IPS DF 6.9 (cell line): ENCODE measurements at places on chromosomes 16 and 17.

DNA sequence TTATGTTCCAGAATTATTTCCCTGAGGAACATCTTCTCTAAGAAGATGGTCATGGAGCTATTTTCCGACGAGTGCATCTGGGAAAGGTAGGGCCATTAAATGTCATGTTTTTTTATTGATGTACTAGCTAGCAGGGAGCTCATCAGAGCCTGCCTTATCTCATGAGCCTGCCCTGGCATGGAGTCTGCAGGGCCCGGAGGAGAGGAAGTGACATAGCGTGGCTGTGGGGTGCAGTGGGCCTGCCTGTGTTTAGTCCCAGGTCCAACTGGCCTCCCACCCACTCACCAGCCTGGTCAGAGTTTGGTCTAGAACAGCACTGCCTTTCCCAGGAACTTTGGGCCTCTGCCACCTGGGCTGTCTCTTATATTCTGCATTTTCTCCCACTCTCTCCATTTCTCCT is 389.8 kb downstream of the SNX29 start:
- DNase-seq, result no peak
- H3K27me3 ChIP-seq, result no peaks in the 10 kb centered on the region
- H3K4me3 ChIP-seq, result no peak overlapping the region
- no peak overlapping the region for H3K27ac ChIP-seq
- no peaks in the 10 kb centered on the region for H3K36me3 ChIP-seq

DNA sequence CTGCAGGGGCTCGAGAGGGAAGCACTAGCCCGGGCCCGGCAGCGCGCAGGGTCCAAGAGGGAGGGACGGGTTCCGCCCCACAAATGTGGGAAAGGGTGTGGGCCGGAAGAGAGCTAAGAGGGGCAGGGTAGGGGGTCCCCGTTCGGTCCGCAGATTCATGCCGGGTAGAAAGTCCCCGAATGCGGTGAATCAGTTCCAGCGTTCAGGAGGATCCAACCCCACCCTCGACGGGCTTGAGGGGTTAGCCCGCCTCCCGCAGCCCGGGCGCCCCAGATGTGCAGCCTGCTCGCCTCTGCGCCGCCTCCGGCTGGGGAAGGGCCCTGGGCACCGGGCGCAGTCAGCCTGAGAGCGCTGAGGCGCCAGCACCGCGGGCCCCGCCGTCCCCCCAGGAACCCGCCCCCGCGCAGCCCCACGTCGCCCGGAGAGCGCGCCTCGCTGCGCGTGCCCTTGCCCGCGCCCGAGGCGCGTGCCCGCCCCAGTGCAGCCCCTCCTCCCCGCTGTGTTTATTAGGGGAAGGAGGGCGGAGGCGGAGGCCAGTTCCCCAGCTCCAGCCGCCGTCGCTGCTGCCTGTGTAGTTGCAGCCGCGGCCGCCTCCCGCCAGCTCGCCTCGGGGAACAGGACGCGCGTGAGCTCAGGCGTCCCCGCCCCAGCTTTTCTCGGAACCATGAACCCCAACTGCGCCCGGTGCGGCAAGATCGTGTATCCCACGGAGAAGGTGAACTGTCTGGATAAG is at the start of gene LASP1:
LASP1 (plus strand) TSS at position 533 of the 733 bp plus-strand sequence; CDS start at position 665, 132 bp downstream.
- H3K4me3 ChIP-seq, result peak within 1 kb of the TSS; percentile 73
- DNase-seq, result no peak
- H3K4me1 ChIP-seq, result peaks cover 7% of the 10 kb centered on the region; the same call in 1 of the 2 replicates

- H3K4me3 ChIP-seq, result no peak overlapping the region
- no peaks in the 10 kb centered on the region for H3K4me1 ChIP-seq
- H3K36me3 ChIP-seq, result no peaks in the 10 kb centered on the region
- DNase-seq, result no peak
- H3K27me3 ChIP-seq, result no peaks in the 10 kb centered on the region
These were observed 6.5 kb upstream of the TAOK1 start for GRCh38 chr17:29383686-29384085.

DNA sequence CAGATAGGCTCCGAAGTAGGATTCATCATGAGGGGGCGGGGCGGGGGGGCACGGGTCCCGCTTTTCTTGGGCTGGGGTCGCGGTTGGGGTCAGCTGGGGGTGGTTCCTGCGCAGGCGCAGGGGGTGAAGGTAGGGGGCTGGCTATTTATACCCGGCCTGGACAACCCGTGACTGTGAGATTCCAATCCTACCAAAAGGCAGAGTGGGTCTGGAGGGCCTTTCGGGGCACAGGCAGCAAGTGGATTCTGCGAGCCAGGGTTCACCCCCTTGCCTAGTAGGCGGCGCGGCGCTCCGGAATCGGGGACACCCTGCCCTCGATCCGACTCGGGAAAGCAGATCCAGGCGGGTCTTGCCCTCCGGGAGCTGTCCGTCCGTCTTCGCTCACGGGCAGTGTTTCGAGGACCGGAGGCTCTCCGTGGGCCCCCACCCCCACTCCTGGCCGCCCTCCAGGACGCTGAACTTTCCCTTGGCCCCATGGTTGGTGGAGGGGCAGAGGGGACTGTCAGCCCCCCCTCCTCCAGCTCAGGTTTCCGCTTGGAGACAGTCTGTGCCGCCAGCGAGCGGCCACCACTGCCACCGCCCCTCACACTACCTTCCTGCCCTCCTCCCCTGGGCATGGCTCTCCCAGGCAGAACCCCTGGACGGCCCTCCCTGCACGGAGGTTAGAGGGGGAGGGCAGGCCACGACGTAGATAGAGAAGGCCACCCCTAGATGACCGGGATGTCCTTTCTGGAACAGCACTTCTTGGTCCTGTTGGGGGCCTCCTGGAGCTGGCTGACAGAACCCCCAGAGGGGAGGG is 634 bp downstream of the SLC2A4 start:
- H3K4me1 ChIP-seq, result peaks cover 2% of the 10 kb centered on the region
- peaks cover 10% of the 10 kb centered on the region; the same call in 1 of the 2 replicates for H3K36me3 ChIP-seq
- peak overlapping the region; percentile 65; the same call in 1 of the 2 replicates for H3K4me3 ChIP-seq
- no peak overlapping the region for H3K27ac ChIP-seq
- no peaks in the 10 kb centered on the region for H3K27me3 ChIP-seq

GRCh38 chr16:87054856-87055255 is 262.3 kb downstream of the C16orf95 start:
- H3K4me3 ChIP-seq, result no peak overlapping the region
- no peaks in the 10 kb centered on the region for H3K27me3 ChIP-seq
- H3K27ac ChIP-seq, result no peak overlapping the region
- DNase-seq, result no peak
- H3K4me1 ChIP-seq, result 0 out of 2 replicates have a peak, but pooled peaks cover 2% of the 10 kb centered on the region
- no peaks in the 10 kb centered on the region for H3K36me3 ChIP-seq

DNA sequence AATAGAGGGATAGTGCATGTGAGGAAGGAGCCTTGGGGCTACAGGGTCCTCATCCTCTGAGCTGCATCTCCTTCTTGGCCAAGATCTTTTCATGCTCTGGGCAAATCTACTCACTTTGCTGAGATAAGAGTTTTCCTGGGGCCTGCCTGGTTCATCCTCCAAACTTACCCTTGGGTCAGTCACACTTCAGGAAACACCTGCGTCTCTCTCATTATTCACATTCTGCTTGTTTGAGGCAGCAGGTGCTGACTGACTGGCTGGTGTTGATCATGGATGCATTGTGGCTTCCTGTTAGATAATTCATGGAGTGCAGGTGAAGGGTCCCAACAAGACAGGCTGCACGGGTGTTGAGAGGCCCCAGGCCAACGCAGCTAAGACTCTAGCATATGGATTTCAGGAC is 162.6 kb downstream of the SALL1 start:
- H3K4me1 ChIP-seq, result no peaks in the 10 kb centered on the region
- DNase-seq, result no peak
- no peaks in the 10 kb centered on the region for H3K36me3 ChIP-seq
- H3K27ac ChIP-seq, result no peak overlapping the region
- H3K4me3 ChIP-seq, result no peak overlapping the region

GRCh38 chr16:66166490-66166889 is 200.0 kb upstream of the CDH5 start:
- no peak overlapping the region for H3K27ac ChIP-seq
- H3K36me3 ChIP-seq, result no peaks in the 10 kb centered on the region
- H3K27me3 ChIP-seq, result no peaks in the 10 kb centered on the region
- no peaks in the 10 kb centered on the region for H3K4me1 ChIP-seq
- DNase-seq, result no peak

DNA sequence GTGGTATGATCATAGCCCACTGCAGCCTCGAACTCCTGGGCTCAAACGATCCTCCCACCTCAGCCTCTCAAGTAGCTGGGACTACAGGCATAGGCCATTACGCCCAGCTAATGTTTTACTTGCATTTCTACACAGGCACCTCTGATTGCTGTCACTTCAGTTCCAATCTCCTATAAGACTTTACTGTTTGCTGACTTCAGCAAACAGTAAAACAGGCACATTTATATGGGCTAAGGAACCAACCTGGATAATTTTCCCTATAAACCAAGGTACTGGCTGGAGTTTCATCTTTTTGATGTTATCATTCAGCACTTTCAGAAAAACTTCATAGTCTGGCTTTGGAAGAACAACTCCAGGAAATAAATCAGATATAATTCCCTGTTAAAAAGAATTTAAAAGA is 114.2 kb downstream of the DNAH3 start:
- DNase-seq, result no peak
- no peaks in the 10 kb centered on the region for H3K4me1 ChIP-seq
- H3K4me3 ChIP-seq, result no peak overlapping the region
- H3K27me3 ChIP-seq, result no peaks in the 10 kb centered on the region
- H3K36me3 ChIP-seq, result no peaks in the 10 kb centered on the region
- no peak overlapping the region for H3K27ac ChIP-seq

DNA sequence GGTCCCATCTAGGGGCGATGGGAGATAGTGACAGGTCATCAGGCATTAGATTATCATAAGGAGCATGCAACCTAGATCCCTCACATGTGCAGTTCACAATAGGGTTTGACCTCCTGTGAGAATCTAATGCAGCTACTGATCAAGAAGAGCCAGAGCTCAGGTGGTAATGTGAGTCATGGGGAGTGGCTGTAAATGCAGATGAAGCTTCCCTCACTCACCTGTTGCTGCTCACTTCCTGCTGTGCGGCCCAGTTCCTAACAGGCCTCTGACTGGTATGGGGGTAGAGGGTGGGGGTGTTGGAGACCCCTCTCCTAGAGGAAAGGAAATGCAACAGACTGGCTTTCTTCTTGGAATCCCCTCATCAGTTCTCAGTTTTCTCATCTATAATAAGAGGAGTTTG is 131.4 kb downstream of the CA10 start:
- no peaks in the 10 kb centered on the region for H3K27me3 ChIP-seq
- no peak overlapping the region for H3K4me3 ChIP-seq
- H3K4me1 ChIP-seq, result no peaks in the 10 kb centered on the region
- no peak for DNase-seq

GRCh38 chr16:31328322-31329052 is 26.5 kb upstream of the ITGAX start:
- no peaks in the 10 kb centered on the region for H3K36me3 ChIP-seq
- no peak overlapping the region for H3K27ac ChIP-seq
- H3K4me1 ChIP-seq, result peaks cover 1% of the 10 kb centered on the region; the same call in 1 of the 2 replicates
- H3K27me3 ChIP-seq, result peaks cover 9% of the 10 kb centered on the region; the same call in 1 of the 2 replicates

GRCh38 chr16:8818504-8819270 is 21.0 kb downstream of the PMM2 start:
- no peak overlapping the region for H3K4me3 ChIP-seq
- no peaks in the 10 kb centered on the region for H3K4me1 ChIP-seq
- H3K27ac ChIP-seq, result no peak overlapping the region
- no peak for DNase-seq
- H3K36me3 ChIP-seq, result peaks cover 18% of the 10 kb centered on the region
- no peaks in the 10 kb centered on the region for H3K27me3 ChIP-seq

DNA sequence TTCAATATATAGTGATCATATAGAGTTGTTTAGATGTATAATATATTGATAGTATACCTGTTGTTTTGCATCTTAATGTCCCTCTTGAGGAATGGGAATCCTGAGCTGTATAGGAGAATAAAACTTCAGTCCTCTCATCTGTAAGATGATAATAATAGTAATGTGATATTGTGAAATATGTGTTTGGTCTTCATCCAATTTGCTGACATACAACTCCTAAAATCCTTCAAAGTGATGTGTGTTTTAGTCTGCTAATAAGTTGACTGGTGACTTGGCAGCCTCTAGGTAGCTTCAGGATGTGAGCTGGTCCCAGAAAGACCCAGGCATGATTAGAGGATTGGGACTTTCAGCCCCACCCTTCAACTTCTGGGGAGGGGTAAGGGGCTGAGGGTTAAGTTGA is 22.8 kb upstream of the NFAT5 start:
- no peaks in the 10 kb centered on the region for H3K27me3 ChIP-seq
- no peaks in the 10 kb centered on the region for H3K36me3 ChIP-seq
- no peak overlapping the region for H3K27ac ChIP-seq
- H3K4me1 ChIP-seq, result no peaks in the 10 kb centered on the region
- H3K4me3 ChIP-seq, result no peak overlapping the region
- DNase-seq, result no peak

- H3K27ac ChIP-seq, result no peak overlapping the region
- DNase-seq, result no peak
- H3K4me3 ChIP-seq, result no peak overlapping the region
- H3K4me1 ChIP-seq, result no peaks in the 10 kb centered on the region
- no peaks in the 10 kb centered on the region for H3K36me3 ChIP-seq
- no peaks in the 10 kb centered on the region for H3K27me3 ChIP-seq
These were observed 287.2 kb upstream of the HSBP1 start for GRCh38 chr16:83520596-83520995.

DNA sequence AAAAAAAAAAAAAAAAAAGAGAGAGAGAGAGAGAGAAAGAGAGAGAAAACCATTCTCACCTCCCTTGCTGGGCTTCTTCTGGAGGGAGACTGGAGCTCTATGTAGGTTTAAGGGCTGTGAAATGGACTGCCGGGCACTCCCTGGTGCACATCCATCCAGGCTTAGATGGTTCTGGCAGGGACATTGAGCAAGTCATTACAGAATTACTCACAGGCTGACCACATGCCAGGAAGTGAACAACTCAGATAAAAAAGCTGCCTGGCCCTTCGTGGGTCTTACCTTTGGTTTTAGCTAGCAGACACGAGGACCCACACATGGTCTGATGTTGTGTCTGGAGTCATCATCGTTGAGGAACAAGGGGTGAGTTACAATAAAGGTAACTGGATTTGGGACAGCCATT is 847.4 kb upstream of the EEF2KMT start:
- no peaks in the 10 kb centered on the region for H3K27me3 ChIP-seq
- no peaks in the 10 kb centered on the region for H3K4me1 ChIP-seq
- no peak for DNase-seq
- no peak overlapping the region for H3K27ac ChIP-seq
- no peak overlapping the region for H3K4me3 ChIP-seq

DNA sequence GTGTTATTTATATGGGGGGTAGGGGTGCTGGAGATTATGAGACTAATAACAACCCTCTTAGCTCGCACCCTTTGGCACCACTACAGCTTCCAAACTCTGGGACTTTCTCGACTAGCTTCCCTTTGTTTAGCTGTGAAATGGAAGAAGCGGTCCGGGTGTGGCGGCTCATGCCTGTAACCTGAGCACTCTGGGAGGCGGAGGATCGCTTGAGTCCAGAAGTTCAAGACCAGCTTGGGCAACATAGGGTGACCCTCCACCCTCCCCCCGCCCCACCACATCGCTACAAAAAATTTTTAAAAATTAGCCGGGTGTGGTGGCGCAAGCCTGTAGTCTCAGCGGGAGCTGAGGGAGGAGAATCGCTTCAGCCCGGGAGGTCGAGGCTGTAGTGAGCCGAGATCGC is 814 bp upstream of the CDH3 start:
- no peak for DNase-seq
- H3K27ac ChIP-seq, result no peak overlapping the region
- H3K36me3 ChIP-seq, result no peaks in the 10 kb centered on the region; the same call in 1 of the 2 replicates
- no peaks in the 10 kb centered on the region for H3K27me3 ChIP-seq
